ENCODE measurements at places on chromosomes 4 and X.

GRCh38 chr4:93912146-93912545, 83.6 kb downstream of the ATOH1 start:
- no peak for DNase-seq

GRCh38 chr4:186685767-186686183, 37.9 kb downstream of the FAT1 start:
- DNase-seq, result no peak

GRCh38 chr4:4564522-4564921, 22.7 kb upstream of the STX18 start:
- DNase-seq, result no peak

DNA sequence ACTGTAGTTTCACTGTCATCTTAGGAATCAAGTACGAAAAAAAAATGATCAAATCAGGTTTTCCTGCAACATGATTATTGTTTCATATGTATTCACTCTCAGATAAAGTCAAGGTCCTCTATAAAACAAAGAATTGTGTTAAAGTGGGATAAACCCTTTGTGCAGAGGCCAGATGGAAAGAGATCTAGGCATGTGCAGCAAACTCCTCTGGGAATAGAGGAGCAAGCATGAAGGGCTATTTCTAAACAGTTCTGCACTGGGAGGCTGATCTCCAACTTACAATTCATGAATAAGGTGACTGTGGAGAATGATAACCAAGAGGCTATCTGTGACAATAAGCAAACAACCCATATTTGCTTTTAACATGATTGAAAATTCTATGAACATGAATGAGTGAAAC, 2.4 kb upstream of the WDFY3 start:
- no peak for DNase-seq

GRCh38 chrX:150525061-150525919, 43.1 kb upstream of the MTM1 start:
- no peak for DNase-seq

DNA sequence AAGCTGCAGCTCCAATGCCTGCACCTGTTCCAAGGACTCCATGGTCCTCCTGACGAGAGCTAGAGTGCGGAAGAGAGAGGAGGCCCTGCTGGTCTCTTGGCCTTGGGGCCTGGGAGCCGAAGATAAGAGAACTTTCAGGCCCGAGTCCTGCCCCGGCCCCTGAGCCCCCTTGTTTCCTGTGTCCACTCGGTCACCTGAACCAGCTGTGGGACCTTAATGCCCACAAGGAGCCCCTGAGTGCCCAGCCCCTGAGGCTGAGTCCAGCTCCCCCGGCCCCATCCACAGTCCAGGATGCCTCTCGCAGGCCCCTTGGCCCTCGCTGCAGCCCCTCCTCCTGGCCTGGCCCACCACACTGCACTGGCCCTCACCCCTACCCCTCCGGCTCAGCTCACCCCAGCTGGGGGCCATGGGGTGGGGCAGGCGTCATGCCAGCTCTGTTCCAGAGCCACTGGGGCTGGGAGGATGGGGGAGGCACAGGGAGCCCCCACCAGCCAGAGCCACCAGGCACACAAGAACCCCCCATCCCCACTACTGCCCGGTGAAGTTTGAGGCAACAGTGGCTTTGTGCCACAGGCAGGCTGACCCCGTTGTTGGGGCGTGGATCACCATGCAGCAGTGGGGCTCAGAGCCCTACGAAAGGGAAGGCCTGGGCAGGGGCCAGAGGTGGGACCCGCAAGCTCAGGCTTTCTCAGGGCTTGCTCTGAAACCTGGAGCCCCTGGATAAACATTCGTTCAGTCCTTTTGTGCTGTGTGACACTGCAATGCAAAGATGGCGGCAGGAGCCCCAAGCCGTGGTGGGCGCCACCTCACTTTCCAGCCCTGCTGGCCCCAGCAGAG, 14.1 kb downstream of the NAT8L start:
- no peak for DNase-seq

DNA sequence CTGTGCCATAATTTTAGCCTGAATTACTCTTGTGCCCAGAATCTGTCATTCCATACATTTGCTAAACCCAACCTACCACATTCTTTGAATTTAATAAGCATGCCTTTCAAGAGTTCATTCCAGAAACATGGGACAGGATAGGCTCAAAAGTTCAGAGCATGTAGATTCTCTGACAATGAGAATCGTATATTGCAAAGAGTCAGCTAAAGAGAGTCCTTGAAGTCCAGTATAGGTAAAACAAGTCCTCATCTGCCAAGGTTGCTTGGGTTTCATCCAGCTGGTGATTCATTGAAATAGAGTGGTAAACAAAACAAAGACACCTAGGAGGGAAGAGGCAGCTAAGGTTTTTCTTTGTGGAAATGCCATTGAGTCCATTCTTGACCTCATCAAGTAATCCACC, 249.3 kb upstream of the DIPK2B start:
- no peak for DNase-seq

DNA sequence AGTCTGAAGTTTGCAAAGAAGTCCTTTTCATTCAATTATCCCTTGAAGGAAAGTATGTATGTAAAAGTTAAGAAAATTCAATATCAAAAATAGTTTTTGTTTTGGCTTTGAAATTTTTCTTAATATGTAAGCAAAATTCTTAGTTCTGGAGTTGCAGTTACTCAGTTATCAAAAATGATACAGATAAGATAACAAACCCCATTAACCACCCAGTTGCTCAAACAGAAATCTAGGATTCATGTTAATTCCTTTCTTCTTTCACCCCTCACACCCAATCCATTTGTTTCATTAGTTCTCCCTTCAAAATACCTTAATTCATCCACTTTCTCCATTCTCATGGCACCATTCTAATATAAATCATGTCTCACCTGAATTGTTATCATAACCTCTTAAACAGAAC, 40.5 kb upstream of the JADE1 start:
- no peak for DNase-seq

DNA sequence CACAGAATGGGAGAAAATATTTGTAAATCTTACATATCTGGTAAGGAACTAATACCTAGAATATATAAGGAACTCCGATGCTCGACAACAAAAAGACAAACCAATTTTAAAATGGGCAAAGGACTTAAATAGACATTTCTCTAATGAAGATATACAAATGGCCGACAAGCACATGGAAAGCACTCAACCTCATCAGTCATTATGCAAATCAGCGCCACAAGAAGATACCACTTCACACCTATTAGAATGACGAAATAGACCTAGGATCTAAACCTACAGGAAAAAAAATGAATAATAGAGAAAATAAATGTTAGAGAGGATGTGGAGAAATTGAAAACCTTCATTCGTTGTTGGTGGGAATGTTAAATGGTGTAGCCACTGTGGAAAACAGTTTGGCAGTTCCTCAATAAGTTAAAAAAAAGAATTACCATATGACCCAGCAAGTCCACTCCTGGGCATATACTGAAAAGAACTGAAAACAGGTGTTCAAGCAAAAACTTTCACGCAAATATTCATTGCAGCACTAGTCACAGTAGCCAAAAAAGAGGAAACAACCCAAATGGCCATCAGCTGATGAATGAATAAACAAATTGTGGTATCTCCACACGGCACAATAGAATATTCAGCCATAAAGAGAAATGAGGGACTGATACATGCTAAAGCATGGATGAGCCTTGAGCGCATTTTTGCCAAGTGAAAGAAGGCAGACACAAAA, 57.3 kb upstream of the WDR19 start:
- DNase-seq, result no peak

DNA sequence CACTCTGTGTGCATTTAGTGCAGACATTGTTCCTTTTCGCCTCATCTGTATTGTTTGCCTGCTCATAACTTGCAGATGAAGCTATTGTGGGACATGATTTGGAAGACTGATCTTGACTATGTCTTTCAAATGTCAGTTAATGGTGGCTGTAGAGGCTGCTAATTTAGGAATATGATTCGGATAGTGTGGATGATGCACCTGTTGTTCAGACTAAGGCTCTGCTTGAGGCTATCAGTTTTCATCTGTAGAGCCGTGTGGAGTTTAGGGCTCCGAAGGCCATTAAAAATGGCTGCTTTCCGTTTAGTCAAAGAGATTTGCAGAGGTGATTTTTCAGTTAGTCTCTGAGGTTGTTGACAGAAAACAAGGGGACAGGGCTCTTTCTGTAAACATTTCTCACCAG, 102.0 kb downstream of the GBA3 start:
- DNase-seq, result no peak

- DNase-seq, result no peak
Observed at GRCh38 chr4:70666369-70666768, at the start of gene JCHAIN. JCHAIN (minus strand) TSS chr4:70666508; CDS start chr4:70666490, 18 bp downstream.

GRCh38 chr4:103018391-103019307, 856 bp downstream of the SLC9B1 start:
- DNase-seq, result no peak

- no peak for DNase-seq
Observed at GRCh38 chr4:139863531-139863930, 197.9 kb downstream of the MGST2 start.

DNA sequence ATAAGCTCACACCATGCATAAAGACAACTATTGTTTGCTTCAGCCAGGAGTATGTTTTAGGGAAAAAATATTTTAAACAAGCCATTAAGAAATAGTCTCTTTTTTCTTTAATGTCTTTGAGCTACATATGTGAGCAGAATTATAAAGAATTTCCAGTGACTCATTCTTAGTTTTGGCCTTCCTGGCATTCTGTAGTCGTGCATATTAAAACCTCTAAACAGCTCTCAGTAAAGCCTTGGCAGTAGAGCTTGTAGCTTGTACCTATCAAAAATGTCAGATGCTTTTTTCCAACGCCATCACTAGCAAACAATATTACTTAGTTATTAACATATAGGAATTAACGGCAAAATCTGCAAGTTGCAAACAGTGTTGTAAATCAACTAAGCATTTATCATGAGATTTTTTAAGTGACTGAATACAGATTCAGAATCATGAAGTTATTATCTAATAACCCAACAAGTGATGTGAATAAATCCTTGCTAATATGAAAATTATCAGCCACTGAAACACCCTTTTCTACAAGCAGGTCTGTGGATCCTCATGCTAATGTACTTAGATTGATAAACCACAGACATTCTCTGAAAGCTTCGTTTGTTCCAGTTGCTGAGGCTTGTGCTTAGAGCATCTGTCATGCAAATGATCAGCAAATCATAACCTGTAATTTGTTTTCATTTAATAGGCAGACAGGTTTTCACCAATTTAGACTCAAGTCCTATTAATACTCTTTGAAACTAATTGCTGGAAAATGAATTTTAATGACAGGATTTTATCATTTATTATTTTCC, 412.0 kb upstream of the ATOH1 start:
- no peak for DNase-seq

DNA sequence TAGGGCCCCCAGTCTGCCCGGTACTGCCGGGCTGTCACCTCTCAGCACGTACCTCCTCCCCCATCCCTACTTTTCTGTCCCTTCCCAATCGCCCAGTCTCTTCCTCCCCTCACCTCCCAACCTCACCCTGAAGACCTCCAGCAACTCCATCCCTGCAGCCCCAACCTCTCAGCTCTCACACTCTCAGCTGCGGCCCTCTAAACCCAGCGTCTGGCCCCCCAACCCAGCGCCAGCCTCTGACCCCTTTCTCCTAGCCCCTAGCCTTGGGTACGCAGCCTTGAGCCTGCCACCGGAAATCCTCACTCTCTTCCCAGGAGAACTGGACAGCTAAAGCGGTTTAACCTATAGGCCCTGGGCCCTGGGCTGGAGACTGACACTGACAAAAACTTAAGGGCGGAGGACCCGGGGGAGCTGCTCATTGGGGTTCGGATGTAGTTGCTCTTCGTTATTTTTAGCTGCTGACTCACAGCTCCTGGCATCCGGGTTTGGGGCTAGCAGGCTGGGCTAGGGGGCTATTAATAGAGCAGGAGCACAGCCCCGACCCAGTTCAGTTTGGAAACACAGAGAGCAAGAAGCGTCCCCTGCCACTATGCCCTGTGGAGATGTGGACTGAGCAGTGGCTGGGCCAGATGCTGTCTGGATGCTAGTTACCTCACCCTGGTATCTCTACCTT, 9.6 kb upstream of the DLG3 start:
- DNase-seq, result no peak

- DNase-seq, result no peak
Observed at GRCh38 chr4:96108146-96108545, 268.3 kb downstream of the PDHA2 start.

- DNase-seq, result no peak
Observed at GRCh38 chrX:32489125-32489524, 722.2 kb downstream of the DMD start.

GRCh38 chrX:427812-428725, 41.4 kb upstream of the PPP2R3B start:
- no peak for DNase-seq

- no peak for DNase-seq
Observed at GRCh38 chrX:16462912-16463311, 187.0 kb upstream of the S100G start.

DNA sequence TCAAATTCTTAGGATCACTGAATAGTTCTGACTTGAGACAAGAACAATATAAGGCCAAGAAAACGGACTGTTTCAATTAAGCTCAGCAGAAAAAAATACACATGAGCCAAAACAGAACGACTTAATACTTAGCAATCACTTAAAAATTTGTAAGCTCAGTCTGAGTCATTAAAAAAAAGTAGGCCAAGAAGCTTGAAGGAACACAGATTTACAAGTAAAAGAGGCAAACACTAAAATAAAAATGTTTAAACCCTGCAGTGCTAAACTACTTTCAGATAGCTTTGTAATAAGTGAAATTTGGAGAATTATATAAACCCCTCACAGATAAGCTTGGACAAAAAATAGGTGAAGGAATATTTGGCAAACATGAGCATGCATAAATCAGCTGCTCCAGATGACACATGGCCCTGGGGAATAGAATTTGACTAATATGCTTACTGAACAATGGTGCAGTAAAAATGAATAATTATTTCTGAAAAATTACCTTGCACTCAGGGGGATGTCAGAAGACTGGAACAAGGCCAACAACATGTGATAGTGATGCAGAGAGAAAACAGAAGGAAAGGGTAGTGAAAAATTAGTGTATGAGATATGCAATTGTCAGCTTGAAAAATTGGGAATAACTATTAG, 49.6 kb downstream of the LNX1 start:
- no peak for DNase-seq

DNA sequence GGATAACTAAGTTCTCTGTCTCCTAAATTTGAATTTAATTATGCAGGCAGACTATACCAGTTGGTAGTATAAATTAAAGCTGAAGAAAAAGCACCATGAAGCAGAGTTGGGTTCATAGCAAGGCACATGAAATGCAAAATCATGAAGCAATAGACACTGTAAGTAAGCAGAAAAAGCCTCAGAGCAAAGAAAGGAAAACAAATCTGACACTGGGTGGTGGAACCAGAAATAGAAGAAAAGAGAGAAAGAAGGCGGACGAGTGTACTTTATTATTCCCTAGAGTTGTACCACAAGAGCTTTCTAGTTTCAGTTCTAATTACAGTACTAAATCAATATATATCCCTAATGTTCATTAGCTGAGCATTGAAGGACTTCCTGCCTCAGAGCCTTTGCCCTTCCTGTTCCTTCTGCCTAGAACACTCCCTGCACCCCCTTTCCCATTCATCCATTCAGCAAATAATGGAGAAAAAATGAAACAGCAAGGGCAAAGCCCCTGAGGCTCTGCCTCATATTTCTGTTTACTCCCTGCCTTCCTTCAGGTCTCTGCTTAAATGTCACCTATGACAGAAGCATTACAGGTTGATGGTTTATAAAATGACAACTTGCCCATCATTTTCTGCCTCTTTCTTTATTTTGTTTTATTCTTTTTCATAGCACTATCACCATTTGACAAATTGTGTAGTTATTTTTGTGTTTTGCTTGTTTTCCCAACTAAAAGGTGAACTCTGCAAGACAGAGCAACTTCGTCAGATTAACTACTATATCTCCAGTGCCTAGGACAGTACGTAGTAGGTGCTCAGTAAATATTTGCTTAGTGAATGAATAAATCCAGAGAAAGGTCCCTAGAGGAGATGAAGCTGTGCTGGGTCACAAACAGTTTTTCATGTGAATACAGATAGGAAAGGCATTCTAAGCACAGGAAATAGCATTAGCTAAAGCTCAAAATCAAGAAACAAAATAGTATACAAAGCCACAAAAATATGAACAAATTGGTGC, 154.0 kb upstream of the RASGEF1B start:
- DNase-seq, result no peak

Data from CD4-positive, alpha-beta T cell (primary cell).